NCI-H524 (cell line): ENCODE measurements at places on chromosomes 2 and 18.

DNA sequence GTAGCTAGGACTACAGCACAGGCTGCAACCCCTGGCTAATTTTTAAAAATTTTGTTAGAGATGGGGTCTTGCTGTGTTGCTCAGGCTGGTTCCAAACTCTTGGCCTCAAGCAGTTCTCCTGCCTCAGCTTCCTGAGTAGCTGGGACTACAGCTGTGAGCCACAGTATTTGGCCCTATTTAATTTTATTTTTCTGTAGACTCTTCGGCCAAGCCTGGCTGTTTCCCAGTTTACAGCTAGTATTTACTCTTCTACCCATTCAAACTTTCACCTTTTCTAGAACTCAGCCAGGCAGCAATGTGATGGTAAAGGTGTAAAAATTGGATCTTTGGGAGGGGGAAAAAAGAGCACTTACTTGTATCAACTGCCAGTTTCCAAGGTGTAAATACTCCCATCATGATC is 35.3 kb downstream of the SH3RF3 start:
- DNase-seq = no peak

- DNase-seq = no peak
Measured at GRCh38 chr2:195706161-195706900, 49.3 kb downstream of the SLC39A10 start.

DNA sequence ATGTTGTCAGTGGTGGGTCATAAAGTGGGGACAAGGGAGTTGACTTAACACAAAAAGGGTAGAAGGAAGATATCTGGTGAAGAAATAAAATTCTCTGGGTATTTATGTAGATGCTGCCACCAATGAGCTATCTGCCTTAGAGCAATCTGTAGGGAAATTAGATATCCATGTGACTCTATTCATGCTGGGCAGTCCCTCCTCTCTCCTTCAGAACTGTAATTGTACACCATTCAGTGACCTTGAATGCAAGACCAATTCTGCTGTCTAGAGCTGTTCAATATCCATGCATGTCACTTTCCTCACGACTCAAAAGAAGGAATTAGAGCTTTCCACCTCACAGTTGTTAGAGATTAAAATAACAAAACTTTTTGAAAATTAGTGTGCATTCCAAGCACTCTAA is 28.6 kb upstream of the TDRD15 start:
- DNase-seq = no peak

DNA sequence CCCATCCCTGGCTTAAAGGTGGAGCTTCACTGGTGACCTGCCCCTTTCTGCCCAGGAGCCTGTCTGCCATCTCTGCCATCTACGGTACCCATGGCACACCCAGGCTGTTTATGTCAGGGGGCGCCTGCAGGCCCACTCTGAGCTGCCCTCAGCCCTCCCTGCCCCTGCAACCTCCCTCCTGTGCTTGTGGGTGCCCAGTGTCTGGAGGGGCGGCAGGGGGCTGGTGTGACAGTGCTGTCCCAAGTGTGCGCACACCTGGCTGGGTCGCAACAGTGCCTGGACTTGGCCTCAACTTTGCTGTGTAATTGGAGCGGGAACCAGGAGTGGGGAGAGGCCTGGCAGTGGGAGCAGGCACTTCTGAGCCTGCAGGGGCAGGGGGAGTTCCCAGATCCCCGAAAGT is 102.4 kb downstream of the ALMS1 start:
- no peak for DNase-seq

DNA sequence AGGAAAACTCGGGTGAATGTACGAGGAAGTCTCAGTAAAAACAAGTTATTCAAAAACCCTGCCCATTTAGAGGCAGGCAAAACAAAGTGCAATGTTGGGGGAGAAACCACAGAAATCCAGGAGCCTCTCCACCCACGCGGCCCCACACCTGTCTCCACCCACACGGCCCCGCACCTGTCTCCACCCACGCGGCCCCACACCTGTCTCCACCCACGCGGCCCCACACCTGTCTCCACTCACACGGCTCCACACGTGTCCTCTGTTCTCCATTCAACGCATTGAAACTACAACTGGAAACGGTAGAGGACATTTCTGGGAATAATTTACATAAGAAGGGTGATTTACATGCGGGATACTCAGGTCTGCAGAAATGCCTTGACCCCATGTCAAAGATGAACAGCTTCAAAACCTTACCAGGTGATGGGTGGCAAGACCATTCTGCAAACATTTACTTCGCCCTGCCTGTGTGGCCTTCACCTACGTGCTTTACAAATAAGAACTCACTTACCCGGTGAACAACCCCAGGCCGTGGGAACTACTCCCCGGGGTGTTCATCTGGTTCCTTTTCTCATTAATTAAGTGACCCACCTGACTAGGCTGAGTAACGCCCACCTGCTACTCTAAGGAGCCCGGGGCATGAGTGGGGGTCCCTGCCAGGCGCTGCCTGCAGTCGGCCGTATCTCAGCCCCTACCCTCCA is 100.4 kb downstream of the EIPR1 start:
- no peak for DNase-seq

DNA sequence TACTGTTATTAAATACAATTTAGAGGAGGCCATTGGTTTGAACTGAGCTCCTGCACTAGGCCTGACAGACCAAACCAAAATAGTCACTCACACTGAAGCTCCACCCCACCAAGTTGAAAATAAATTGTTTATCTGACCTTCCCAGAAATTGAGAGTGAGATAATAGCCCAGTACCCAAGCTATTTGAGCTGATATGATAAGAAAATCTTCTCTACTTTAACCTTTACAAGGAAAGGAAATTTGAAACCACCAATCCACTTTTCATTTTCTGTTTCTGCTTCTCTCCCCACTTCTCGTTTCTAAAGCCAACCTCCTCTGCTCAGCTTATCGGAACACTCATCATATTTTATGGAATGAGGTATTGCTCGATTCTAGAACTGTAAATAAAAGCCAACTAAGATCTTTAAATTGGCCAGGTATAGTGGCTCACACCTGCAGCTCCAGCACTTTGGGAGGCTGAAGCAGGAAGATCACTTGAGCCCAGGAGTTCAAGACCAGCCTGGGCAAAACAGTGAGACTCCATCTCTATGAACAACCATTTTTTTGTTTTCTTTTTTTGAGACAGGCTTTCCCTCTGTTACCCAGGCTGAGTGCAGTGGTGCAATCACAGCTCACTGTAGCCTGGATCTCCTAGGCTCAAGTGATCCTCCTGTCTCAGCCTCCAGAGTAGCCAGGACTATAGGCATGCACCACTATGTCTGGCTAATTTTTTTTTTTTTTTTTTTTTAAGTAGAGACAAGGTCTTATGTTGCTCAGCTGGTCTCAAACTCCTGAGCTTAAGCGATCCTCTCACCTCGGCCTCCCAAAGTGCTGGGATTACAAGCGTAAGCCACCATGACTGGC is 13.3 kb upstream of the GALM start:
- no peak for DNase-seq

- no peak for DNase-seq
Measured at GRCh38 chr2:196748123-196748522, 51.4 kb downstream of the GTF3C3 start.

DNA sequence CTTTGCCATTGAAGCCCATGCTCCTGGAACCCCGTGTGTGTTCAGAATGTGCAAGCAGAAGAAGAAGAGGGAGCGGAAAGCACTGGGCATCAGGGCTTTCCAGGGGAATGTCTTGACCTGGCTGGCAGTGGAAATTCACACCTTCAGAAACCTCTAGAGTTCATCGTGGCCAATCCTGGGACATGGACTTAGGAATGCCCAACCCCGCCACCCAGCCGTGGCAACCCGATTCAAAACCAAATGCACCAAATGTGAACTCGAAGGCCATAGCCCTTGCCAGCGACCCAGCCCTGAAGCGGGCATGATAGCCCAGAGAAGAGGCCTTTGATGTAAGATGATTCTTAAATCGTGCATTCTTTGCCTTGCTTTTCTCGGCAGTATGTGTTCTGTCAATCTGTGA is 69.4 kb downstream of the ADI1 start:
- no peak for DNase-seq

GRCh38 chr2:171522052-171522787 is at the start of gene CYBRD1:
Gene CYBRD1, plus strand, starts transcription at chr2:171522474. Its CDS starts 72 bp downstream, at chr2:171522546.
- peak; percentile 21 for DNase-seq

DNA sequence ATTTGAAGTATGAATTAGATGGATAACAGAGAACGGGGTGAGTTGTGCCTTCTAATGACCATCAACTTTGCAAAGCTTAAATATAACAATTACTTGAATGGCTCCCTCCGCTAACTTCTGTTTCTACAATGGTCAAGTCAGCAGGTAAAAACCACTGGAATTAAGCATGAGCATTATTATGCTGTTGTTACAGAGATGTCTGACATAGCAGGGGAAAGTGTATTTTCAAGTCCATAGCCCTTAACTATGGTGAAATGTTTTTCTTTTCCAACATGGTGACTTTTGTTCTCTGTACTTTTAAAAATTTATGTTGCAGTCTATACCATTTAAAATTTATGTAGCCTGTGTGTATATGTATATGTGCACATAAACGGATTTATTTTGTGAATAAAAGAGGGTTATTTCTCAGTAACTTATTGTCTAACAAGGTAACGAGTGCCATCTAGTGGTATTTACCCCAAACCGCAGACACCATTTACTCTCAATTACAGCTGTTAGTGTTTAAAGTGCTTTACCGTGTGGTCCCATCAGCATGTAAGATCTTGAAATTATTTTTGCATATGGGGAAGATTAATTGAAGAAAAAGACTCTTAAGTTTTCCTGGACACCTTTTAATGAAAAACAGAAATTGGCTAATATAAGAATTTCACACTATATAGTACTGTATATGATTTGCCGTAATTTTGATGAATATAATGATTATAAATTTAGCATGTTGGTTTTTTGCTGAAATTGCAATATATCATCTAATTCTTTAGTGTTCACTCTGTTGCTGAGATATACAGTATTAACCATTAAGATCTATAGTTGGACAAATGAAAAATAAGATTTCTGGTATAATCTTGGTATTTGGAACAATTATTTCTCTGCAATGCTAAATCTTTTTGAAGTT is 78.2 kb downstream of the UBE2E3 start:
- no peak for DNase-seq

- no peak for DNase-seq
Measured at GRCh38 chr18:64127172-64127571, 21.7 kb downstream of the LINC00305 start.

GRCh38 chr2:202152104-202152715 is 79.2 kb downstream of the KIAA2012 start:
- DNase-seq = no peak
